ENCODE measurements at places on chromosomes 1 and 21. TPM values are rescaled to one million over a fixed set of nuclear protein-coding genes. Genes with fewer than 3 reads are reported as not detected.

The CLDN17 gene
- total RNA-seq, result not detected

The ACADM gene
- total RNA-seq, result 51.2 TPM

The CFHR4 gene
- total RNA-seq, result not detected

The C1QA gene
- total RNA-seq, result 22.6 TPM

The COL9A2 gene
- 1.6 TPM for total RNA-seq

The FCGR3A gene
- 23.5 TPM for total RNA-seq

DNA sequence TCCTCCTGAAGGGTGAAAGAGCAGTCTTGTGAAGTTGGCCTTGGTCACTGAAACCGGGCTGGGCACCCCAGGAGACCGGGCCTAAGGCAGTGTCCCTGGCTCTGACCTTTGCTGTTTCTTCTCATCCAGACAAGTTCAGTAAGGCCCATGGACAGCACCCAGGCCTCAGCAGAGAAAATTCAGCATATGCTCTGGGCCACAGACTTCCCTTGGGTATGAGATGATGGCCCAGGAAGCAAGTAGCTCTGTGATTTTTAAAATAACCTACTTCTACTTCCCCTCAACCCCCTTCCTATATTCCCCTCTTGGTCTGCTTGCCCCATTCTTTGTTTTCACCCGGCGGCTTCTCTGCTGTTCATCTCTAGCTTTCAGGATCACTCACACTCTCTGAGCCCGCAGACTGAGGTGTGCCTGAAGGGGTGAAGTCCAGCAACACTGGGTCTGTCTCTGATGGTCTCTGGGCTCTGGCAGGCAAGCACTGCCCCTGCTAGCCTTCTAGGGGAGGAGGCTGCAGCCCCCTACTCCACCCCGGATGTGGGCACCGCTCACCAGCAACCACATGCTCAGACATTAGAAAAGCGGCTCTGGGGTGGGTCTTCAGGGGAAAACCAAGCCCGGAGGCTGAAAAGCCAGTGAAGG lies 2.9 kb upstream of the GPR25 start:
- no peak for ATAC-seq

DNA sequence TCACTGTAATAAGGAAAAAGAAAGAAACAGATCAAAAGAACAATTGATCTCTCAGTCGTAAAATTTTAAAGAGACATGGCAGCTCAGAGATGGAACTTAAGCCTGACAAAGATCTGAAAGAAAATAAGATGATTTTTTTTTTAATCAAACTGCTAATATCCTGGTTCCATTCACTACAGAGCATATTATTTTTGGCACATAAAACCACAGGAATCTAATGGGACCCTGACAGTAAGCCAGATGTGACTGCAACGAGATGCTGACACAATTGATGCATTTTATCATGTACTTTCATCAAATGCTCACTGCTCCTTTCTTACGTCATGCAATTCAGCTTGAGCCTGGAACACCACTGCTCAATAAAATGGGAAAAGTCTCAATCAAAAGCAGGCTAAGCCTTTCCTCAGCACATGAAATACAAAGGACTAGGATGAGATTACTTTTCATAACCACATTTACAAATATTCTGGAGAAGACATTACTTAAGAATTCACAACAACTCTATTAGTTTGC lies 16.6 kb downstream of the GPATCH2 start:
- ATAC-seq, result no peak

DNA sequence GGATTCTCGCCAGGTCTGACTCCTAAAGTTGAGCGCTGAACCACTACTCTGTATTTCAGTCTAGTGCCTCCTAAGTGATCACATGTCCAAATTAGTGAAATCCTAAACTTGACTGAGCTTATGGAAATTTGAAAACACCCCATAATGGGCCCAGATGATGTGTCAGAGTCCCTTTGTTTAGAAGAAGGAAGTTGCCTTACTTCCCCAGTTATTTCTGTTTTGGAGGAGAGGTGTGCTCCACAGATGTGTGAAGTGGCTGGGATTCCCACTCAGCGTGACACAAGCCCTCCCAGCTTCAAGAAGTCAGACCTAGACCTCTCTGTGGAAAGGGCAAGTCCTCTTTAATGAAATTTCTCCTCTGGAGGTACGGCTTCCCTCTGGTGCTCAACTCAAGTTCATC lies 188.8 kb downstream of the TTLL7 start:
- ATAC-seq, result no peak

DNA sequence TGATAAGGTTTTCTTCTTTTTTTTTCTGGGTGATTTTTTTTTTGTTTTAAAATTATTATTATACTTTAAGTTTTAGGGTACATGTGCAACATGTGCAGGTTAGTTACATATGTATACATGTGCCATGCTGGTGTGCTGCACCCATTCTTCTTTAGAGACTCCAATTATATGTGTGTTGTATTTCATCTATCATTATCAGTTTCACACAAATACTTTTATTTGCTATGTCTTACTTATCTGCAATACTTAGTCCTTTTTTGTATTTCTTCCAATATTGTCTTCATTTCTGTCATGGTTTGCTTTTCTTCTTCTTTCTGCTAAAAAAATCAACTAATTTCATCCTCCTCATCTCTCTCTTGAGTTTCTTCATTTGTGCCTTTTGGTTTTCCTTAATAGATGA lies 3.9 kb upstream of the PDE4B start:
- ATAC-seq, result no peak

DNA sequence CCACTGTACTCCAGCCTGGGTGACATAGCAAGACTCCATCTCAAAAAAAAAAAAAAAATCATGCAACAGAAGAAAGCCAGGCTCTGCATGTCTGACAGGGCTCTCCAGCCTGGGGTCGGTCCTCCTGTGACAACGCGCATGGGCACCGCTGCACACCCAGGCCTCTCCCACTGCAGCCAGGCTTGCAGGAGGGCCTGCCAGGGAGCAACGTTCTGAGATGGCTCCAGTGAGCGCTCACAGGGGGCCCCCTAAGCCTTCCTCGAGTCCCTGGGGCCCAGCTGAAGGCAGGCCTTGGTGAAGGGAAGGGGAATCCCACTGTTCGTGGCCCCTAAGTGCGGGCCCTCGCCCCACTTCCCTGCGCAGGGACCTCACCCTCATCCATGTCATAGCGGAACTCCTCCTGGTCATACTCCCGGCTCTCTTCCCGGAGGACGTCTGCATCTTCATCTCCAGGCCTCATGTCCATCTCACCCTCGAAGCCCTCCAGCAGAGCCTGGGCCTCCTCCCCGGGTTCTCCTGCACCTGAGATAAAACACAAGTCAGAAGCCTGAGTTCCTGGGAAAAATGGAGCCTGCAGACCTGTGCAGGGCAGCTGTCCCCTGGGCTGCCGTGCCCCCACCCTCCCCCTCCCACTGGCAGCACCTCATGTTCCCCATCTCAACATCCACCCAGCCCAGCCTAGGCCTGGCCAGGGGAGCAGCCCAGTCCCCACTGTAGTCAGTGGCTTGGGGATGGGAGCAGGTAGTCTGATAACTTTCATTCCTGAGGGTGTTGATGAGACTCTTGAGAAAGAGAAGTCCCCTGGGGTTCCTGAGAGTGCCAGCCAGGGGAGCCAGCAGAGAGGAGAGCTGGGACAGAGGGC lies 20.3 kb downstream of the RSPH1 start:
- ATAC-seq, result no peak

DNA sequence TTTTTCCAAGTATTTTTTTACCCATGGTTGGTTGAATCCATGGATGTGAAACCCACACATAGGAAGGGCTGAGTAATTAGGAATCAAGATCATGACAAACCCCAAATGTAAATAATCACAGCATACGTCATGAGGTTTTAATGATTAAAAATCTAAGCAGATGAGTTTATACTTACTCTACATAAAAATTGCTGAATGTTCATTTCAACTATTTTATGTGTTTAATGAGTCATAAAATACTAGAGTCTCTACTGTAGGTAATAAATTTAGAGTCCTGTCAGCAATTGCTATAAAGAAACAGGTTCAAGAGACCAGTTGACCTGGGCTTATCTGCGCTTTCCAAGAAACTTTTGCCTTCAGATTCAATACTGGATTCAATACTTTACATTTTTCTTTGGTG lies 18.2 kb downstream of the CTH start:
- no peak for ATAC-seq

GRCh38 chr1:1616045-1616790 lies 918 bp downstream of the MIB2 start:
- peak; percentile 25 for ATAC-seq

Measured in gastroesophageal sphincter (tissue), 4 donors.